Mucosa of descending colon (tissue), 3 donors: ENCODE measurements at places on chromosomes 3 and 15. TPM values are rescaled to one million over a fixed set of nuclear protein-coding genes. Genes with fewer than 3 reads are reported as not detected.

The C3orf49 gene
- total RNA-seq: not detected

The TM4SF18 gene
- total RNA-seq: 2.2 TPM

The GATM gene
- 7.7 TPM for total RNA-seq

The CHST14 gene
- 3.5 TPM for total RNA-seq

The PDE8A gene
- 79.7 TPM for total RNA-seq

The CSPG5 gene
- 1.7 TPM for total RNA-seq

The CHRNA7 gene
- total RNA-seq: 3.4 TPM

- DNase-seq: no peak
These were observed 71.2 kb upstream of the SOX14 start for GRCh38 chr3:137692803-137693431.

- peak; percentile 53 for DNase-seq
These were observed 12.8 kb downstream of the MAN2A2 start for GRCh38 chr15:90915808-90916440.

DNA sequence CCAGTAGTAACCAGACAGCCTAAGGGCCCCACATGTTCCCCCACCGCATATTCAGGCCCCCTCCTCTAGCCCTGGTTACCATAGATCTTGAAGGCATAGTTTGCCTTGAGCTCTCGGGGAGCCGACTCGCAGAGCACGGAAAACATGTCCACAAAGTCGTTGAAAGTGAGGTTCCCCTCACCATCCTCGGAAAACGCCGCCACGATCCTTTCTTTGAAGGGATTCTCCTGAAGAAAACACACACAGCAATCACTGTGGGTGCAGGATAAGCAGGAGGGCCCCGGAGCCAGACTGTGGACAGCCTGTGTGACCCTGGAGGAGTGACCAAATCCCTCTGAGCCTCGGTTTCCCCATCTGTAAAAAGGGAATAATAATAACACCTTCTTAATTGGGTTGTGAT lies 16.8 kb downstream of the SH2D7 start:
- no peak for DNase-seq

DNA sequence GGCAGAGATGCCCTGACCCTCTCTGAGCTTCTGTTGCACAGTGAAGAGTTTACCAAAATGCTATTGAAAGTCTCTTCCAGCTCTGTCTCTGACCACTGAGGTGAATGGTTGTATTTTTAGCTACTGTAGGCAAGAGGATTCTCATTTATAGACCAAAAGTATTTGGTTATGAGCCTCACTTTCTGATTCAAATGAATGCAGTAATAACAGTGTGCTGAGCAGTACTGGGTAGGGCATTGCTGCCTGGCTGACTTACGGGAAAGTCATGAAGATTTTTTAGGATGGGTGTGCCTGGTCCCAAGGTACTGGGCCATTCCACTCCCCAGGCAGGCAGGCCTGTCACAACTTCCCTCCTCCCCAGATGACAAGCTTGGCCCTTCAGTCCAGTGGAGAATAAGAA lies 15.5 kb downstream of the PLA1A start:
- no peak for DNase-seq

GRCh38 chr15:27850050-27850449 lies 249.1 kb downstream of the OCA2 start:
- no peak for DNase-seq

DNA sequence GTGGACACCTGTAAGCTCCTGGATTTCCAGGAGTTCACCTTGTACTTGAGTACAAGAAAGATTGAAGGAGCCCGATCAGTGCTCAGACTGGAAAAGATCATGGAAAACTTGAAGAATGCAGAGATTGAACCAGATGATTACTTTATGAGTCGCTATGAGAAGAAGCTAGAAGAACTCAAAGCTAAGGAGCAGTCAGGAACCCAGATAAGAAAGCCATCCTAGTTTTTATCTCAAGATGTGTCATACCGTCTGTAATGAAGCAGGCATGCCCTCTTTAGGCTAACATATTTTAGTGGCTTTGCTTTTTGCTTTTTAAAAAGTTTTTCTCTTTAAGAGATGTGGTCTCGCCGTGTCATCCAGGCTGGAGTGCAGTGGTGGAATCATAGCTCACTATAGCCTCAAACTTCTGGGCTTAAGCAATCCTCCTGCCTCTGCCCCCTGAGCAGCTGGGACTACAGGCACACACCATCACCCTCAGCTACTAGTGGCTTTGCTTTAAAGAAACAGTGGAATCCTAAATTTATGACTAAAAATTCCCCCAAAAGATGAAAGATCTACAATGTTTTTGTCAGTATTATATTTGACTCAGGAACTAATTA lies 28.1 kb downstream of the EXOG start:
- DNase-seq: no peak

GRCh38 chr3:46221391-46221790 lies 13.3 kb upstream of the CCR1 start:
- no peak for DNase-seq

DNA sequence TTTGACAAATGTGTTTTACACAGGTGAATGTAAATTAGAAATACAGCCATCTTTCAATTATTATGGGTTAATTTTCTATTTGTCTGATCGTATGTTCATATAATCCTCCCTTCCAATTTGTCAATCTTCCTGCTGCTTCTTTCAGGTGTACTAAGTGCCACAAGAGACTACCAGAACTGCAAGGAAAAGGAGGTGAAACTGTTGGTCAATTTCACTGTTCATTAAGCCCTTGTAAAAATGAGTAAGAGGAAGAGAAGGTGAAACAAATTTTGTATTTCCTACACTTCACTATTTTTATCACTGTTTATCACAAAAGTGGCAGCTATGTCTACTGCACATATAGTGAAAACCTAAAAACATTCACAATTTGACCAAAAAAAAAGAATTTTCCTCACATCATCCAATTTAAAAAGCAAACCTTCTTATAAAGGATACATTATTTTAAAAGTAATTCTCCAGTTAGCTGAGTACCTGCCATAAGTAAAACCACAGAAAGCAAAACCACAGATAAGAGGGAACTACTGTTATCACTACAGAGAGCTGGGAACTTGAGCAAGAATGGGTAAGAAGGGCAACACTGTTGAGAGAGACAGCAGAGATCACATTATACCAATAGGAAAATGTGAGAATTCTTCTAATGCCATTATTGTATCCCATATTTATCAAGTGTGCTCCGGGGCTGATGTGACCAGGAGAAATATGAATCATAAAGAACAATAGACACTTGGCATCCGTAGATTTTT lies 163.0 kb downstream of the TBC1D5 start:
- no peak for DNase-seq

DNA sequence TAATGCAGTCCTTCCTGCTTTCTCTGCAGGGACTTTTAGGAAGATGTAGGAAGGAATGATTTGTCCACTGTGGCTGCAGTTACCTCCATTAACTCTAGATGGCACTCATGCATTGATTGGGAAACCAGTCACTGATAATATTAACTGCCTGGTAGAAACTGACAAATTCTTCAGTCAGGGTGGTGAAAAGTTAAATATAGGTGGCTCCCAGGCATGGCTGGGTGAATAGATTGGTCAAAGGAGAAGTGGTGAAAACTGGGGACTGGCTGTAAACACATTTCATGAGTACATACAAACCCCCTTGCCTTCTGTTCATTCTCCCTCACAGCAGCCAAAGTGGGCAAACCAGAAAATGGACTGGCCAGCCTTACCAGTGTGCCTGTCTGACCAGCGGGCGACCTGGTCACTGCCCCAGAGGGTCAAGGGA lies 333.4 kb downstream of the THSD4 start:
- no peak for DNase-seq

DNA sequence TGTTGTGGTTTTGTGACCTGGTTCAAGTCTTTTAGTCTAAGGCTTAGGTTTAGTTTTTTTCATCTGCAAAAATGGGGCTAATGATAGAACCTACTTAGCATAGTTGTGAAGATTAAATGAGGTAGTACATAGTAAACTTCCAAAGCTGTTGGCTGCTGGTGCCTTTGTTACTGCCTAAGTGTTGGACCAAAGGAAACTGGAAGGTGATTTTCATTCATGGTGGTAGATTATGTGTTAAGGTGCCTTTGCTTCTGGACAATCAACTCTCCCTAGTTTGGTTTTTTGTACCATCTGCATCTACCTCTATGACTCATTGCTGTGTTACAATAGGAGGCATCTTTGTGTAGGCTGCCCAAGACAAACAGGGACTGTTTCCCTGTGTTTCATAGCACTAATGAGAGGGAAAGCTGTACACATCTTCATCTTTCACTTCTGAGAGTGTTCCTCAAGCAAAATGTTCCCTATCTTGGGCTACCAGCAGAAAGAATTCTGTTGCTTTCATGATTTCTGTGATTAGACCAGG lies 3.2 kb downstream of the MAP2K1 start:
- no peak for DNase-seq

DNA sequence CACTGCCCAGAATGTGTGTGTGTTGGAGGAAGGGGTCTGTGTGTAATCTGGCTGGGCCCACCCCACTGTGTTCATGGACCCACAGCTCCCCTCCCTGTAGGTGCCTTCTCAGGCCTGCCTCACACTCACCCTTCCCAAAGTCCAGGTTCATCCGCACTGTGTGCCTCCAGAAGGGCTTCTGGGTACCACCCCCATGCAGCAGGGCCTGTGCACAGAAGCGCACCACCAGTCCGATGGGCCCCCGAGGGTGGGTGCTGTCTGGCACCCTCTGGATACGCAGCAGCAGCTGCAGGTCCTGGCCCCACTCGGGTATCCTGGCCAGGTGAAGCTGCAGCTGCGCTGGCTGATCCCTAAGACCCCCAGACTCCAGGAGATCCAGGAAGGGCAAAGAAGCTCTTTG lies 12.8 kb upstream of the TGM5 start:
- DNase-seq: no peak

DNA sequence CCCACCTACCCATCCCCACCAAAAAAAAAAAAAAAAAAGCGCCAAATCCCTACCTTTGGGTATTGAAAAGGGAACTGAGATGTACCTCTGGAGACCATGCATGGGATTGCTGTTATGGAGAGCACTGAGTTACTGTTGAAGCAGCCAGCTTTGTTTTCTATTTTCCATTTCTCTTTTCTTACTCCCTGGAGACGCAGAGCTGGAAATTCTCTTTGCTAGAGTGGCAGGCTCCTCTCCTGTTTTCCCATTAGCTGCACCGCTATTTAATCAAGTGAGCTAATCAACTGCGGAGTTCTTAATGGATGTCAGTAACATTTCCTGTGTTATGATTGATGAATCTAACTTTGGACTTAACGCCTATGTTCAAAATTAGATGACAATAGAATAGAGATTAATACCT lies 136.1 kb upstream of the LMCD1 start:
- no peak for DNase-seq

DNA sequence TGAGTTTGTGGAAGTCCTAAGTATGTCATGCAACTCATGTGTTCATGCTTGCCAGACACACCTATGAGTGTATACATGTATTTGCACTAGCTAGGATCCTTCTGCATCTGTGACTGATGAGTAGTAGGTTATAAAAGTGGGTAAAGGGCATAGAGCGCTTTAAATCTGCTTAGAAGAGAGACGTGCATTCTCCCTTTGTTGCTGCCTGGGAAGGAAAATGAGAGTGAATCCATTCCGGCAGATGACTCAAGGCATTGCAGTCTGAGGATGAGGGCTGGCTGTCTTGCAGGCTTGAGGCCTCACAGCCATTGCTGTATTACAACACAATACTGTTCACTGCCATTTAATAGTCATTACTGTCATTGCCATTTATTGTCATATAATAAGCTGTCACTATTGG lies 120.8 kb upstream of the UMPS start:
- DNase-seq: no peak
